ENCODE measurements at places on chromosomes 7 and 10.

GRCh38 chr10:86481761-86482160 lies 39.8 kb downstream of the WAPL start:
- no peaks in the 10 kb centered on the region for H3K27me3 ChIP-seq
- no peak overlapping the region for H3K27ac ChIP-seq
- no peaks in the 10 kb centered on the region for H3K36me3 ChIP-seq
- no peak for DNase-seq

GRCh38 chr7:128777156-128778123 lies 1.8 kb upstream of the OPN1SW start:
- peaks cover 10% of the 10 kb centered on the region for H3K36me3 ChIP-seq
- no peaks in the 10 kb centered on the region for H3K27me3 ChIP-seq
- no peak overlapping the region for H3K4me3 ChIP-seq
- DNase-seq, result no peak
- no peaks in the 10 kb centered on the region for H3K4me1 ChIP-seq

DNA sequence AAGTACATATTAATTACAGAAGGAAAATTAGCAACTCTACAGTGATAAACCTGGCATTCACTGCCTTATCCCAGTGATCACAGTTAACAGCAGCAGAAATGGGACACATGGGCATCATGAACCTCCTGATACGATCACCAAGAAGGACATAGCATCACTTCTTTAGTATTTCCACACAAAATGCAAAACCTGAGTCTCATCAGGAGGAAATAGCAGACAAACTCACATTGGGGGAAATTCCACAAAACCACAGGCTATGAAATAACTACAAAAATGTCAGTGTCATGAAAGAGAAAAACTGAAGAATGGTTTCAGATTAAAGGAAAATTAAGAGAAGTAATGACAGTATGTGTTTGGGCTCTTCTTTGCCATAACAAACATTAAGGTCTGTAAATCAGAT lies 12.0 kb upstream of the PURB start:
- H3K27me3 ChIP-seq, result no peaks in the 10 kb centered on the region
- H3K27ac ChIP-seq, result no peak overlapping the region
- H3K4me1 ChIP-seq, result peaks cover 4% of the 10 kb centered on the region
- H3K4me3 ChIP-seq, result no peak overlapping the region
- DNase-seq, result no peak
- H3K36me3 ChIP-seq, result no peaks in the 10 kb centered on the region

DNA sequence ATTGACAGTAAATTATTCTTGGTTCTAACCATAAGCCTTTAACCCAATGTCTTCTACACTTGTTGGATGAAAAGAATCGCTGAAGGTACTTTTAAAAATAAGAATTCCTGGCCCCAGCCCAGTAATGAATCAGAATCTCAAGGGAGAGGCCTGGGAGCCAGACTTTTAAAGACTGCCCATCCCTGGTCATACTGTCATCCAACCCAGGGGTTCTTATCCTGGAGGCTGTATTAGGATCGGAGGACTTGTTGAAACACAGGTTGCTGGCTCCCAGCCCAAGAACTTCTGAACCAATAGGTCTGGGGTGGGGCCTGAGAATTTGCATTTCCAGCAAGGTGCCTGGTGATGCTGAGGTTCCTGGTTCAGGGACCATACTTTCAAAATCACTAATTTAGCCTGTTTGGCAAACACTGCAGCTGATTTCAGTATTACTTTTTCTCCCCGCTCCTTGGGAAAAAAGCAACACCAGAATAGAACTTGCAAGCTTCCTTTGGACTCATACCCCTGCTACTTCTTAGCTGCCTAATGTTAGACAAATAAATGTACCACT lies 79.5 kb upstream of the FAM133B start:
- no peaks in the 10 kb centered on the region for H3K36me3 ChIP-seq
- H3K27ac ChIP-seq, result no peak overlapping the region
- DNase-seq, result no peak
- H3K27me3 ChIP-seq, result no peaks in the 10 kb centered on the region
- no peaks in the 10 kb centered on the region for H3K4me1 ChIP-seq
- no peak overlapping the region for H3K4me3 ChIP-seq

GRCh38 chr10:63286340-63286739 lies 153.2 kb downstream of the NRBF2 start:
- no peak overlapping the region for H3K27ac ChIP-seq
- DNase-seq, result no peak
- no peaks in the 10 kb centered on the region for H3K27me3 ChIP-seq
- H3K4me1 ChIP-seq, result peaks cover 3% of the 10 kb centered on the region

DNA sequence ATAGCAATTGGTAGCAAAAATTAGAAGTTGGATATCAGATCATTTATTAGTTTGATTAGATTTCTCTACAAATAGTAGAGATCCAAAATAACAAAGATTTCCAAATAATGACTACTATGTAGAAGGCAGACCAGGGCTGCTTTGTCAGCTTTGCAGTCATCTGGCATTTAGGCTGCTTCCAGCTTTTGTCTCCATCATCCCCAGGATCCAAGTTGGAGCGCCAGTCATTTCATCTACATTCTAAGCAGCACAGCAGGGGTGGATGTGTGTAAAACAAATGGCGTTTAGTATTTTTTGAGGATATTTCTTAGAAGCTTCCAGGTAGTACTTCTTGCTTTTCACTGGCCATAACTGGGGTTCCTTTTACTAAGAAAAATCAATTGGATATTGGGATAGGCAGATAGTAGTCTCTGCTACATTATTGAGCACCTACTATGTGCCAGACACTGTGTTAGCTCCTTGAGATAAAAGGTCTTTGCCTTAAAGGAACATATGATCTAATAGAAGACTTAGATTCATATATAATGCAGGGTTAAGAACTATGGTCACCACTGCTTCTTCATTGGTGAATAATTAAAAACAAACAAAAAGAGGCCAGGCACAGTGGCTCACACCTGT lies 41.5 kb downstream of the TPST1 start:
- no peak overlapping the region for H3K27ac ChIP-seq
- DNase-seq, result no peak
- H3K36me3 ChIP-seq, result no peaks in the 10 kb centered on the region
- H3K4me3 ChIP-seq, result no peak overlapping the region

DNA sequence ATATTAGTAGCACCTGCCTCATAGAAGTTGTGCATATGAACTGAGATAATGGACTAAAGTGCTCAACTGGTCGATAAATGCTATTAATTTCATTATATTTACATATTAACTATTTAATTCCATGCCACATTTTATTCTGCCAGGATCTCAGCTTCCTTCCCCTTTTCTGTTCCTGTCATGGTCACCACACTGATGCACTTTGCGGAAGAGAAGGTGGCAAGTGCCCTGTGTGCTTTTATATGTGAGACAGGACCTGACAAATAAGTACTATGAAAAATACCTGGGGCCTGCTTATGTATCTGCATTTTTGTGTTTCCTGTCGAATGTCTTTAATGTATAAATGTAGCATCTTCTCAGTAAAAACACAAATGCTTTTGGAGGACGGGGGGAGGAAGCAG lies 12.2 kb downstream of the ATP6V0E2 start:
- no peaks in the 10 kb centered on the region for H3K27me3 ChIP-seq
- H3K4me3 ChIP-seq, result no peak overlapping the region
- DNase-seq, result no peak
- H3K4me1 ChIP-seq, result no peaks in the 10 kb centered on the region

DNA sequence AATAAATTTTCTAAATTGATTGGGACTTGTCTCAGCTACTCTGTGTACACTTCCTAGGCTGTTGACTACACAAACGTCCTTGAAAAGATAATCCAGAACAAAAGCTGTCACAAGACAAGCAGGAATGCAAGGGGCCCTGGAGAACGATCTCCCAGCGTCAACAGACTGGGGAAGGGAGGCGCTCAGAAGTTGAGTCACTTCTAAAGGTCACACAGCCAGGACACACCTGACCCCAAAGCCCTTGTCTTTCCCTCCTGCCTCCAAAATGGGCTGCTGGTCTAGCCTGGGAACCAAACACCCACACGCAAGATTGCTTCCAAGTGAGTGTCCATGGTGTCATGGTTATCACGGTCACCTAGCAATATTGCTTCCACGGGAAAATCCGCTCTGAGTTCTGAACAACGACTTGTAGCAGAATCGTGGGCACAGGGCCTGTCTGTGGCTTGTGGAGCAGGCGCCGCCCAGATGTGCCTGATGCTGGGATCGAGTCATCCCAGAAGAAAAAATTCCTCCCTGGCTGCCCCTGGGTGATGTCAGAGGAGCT lies 49.8 kb downstream of the SPOCK2 start:
- H3K27ac ChIP-seq, result no peak overlapping the region
- no peak overlapping the region for H3K4me3 ChIP-seq
- H3K4me1 ChIP-seq, result no peaks in the 10 kb centered on the region
- no peaks in the 10 kb centered on the region for H3K27me3 ChIP-seq

- DNase-seq, result no peak
- H3K4me1 ChIP-seq, result no peaks in the 10 kb centered on the region
- H3K27me3 ChIP-seq, result no peaks in the 10 kb centered on the region
- H3K4me3 ChIP-seq, result no peak within 1 kb of the TSS
- no peaks in the 10 kb centered on the region for H3K36me3 ChIP-seq
Observed at GRCh38 chr7:94394437-94395140, at the start of gene COL1A2. Gene COL1A2, plus strand, starts transcription at chr7:94394895. Its CDS starts 137 bp downstream, at chr7:94395032.

DNA sequence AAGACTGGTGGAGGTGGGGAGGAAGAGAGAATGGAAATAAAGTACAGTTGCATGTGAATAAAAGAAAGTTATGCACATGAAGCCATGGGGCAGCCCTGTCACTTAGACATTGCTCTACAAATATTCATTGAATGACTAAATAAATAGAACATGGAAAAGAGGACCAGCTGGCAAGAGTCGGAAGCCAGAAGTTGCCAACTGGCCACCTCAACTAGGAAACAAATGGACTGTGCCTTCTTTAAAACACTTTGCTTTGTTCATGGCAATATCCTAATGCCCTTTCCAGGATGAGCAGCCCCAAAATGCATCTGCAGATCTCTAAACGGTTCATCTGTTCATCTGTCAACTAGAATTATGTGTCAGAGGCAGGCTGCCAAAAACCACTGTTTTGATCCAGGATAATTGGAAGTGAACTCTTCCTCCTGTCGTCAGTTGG lies 157.3 kb downstream of the NOC3L start:
- no peak for DNase-seq
- no peaks in the 10 kb centered on the region for H3K4me1 ChIP-seq
- no peaks in the 10 kb centered on the region for H3K27me3 ChIP-seq
- H3K4me3 ChIP-seq, result no peak overlapping the region

DNA sequence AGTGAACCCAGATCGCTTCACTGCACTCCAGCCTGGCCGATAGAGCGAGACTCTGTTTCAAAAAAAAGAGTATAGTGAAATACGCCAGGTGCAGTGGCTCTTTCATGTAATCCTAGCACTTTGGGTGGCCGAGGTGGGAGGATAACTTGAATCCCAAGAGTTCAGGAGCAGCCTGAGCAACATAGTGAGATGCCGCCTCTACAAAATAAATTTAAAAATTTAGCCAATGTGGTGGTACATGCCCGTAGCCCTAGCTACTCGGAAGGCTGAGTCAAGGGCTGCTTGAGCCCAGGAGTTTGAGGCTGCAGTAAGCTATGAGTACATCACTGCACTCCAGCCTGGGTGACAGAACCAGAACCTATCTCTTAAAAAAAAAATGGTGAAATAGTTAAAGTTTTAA lies 27.9 kb downstream of the TMEM60 start:
- no peaks in the 10 kb centered on the region for H3K27me3 ChIP-seq
- H3K36me3 ChIP-seq, result peaks cover 29% of the 10 kb centered on the region
- H3K27ac ChIP-seq, result no peak overlapping the region
- H3K4me1 ChIP-seq, result no peaks in the 10 kb centered on the region
- H3K4me3 ChIP-seq, result no peak overlapping the region
- DNase-seq, result no peak

DNA sequence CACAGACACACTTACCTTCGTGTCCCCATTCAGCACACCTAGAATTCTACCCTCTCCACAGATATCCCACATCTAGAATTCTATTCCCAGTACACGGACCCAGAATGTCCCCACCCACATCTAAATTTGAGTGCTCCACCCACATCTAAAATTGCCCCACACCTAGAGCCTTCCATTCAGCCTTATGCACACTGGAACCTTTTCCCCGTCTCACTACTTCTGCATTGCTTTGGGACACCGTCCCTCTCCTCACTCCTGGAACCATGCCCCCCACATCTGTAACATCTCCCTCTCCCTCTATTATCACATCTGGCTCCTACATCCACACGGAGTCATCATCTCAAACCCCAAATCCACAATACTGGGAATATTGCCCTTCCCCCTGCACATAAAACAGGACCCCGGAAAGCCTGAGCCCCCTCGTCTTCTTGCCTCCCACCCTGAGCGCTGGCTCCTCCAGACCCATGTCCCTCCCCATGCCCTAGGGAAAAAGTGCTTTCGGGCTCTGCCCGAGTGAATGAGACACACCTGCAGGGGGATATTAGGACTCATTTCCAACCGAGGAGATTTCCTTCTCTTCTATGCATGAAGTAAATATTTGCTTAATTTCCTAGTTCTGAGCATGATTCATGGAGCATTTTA lies 125.8 kb upstream of the UNC5B start:
- no peak overlapping the region for H3K4me3 ChIP-seq
- DNase-seq, result no peak
- H3K27me3 ChIP-seq, result no peaks in the 10 kb centered on the region
- no peaks in the 10 kb centered on the region for H3K4me1 ChIP-seq
- no peaks in the 10 kb centered on the region for H3K36me3 ChIP-seq

GRCh38 chr7:29851487-29851886 lies 45.2 kb downstream of the WIPF3 start:
- H3K27me3 ChIP-seq, result 0 out of 2 replicates have a peak, but pooled peaks cover 3% of the 10 kb centered on the region
- no peak for DNase-seq
- H3K36me3 ChIP-seq, result no peaks in the 10 kb centered on the region
- H3K4me3 ChIP-seq, result no peak overlapping the region
- no peaks in the 10 kb centered on the region for H3K4me1 ChIP-seq
